ENCODE measurements at places on chromosomes 3 and 15.

DNA sequence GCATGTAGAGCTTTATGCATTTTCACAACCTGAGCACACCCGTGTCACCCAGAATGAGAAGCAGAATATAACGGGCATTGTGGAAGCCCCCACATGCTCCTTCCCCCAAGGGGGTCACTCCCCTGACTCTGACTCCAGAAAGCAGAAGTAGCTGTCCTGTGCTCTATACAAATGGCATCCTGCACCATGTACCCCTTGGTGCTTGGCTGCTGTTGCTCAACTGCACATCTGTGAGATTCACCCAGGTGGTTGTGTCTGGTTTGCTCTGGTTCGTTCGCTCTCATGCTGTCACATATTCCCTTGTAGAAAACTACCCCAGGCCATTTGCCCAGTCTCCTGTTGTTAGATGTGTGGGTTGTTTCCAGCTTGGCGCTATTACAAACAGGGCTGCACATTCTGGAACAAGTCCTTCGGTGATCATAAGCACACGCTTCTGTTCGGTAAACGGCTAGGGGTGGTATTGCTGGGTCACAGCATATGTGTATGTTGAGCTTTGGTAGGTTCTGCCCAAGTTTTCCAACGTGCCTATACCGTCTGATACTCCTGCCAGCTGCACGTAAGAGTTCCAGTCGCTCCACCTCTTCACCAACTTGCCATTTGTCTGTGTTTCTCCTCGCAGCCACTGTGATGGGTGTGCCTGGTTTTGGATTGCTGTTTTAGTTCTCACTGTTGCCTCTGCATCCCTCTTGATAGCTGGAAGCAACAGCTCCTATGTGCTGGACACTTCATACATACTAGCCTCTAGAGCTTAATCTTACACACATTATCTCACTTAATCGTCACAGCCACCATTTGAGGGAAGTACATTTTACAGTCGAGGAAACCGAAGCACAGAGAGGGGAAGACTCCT lies 65.4 kb upstream of the SLC6A6 start:
- no peak for DNase-seq

DNA sequence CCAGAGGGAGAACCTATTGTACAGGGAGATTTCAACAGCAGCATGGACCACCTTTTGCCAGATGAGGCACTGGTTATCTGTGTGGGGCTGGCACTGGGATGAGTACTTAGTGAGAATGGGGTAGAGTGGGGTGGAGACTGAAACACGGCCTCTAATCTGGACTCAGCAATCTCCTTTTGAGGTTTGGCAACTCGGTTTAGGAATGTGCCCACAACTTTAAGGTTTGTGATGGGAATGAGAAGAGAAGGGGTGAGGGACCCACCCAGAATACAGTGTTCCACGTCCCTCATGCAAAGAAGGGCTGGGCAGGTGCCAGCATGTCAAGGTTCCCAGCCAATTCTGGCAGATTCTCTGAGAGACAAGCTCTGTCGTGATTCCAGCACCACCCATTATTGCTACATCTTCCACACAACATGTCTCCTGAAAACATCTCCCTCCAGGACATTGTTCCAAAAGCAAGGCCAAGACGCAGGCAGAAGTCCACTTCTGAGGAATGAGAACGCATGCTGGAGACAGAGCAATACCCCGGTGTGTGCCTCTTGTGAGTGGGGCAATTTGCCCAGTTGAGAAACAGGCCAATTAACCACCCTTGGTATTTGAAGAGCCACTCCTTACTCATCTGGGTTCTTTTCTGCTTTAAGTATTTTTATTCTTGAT lies 37.5 kb upstream of the CCR4 start:
- no peak for DNase-seq

- DNase-seq, result no peak
Observed at GRCh38 chr3:33926998-33927605, 128.7 kb downstream of the PDCD6IP start.

GRCh38 chr3:81277853-81278252 lies 483.6 kb downstream of the GBE1 start:
- DNase-seq, result no peak

- no peak for DNase-seq
Observed at GRCh38 chr3:101171681-101172191, 148.6 kb downstream of the IMPG2 start.

GRCh38 chr3:115898656-115899410 lies 275.5 kb downstream of the GAP43 start:
- DNase-seq, result no peak

DNA sequence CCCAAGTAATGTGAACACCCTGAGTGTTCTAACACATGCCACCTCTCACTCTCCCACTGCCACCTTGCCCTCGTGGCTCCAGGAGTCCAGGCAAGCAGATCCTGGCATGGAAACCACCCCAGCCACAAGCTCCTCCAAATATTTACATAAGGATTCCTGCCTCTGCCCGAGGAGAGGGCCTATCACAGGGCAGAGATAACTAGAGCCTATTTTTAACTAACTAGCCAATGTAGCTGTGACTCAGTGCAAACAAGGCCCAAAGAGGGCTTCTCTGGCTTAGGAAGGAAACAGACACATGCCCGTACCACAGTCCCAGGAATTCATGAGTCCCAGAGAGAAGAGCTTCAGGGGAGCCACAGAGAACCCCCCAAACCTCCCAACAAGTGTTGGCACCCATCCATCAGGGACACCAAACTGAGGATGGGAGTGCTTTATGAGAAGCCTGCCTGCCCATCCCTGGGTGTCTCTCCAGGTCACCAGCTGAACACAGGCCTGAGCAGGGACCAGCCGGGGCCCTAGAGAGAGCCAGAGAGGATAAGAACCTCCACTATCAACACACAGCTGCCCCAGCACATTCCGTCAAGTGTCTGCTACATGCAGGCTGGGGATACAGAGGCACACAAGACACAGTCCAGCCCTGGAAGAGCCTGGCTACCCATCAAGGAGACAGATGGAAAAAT lies 9.2 kb downstream of the FYCO1 start:
- no peak for DNase-seq

DNA sequence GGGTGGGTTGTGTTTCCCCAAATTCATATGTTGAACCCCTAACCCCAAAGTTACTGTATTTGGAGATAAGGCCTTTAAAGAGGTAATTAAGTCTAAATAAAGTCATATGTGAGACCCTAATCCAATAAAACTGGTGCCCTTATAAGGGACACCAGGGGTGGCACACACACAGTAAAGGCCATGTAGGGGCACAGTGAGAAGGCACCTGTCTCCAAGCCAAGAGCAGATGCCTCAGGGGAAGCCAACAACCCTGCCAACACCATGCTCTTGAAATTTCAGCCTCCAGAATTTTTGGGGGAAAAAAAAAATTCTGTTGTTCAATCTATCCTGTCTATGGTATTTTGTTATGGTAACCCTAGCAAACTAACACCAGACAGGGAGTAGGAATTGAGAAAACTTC lies 1.5 kb upstream of the GMNC start:
- no peak for DNase-seq

- DNase-seq, result no peak
Observed at GRCh38 chr3:72519946-72520604, 328.2 kb downstream of the SHQ1 start.

Measured in stimulated activated CD4-positive, alpha-beta T cell treated with anti-CD3 and anti-CD28 coated beads, TNF-alpha, amount 100 ng/mL, for 4 hours (primary cell).